Stimulated activated CD8-positive, alpha-beta memory T cell treated with anti-CD3 and anti-CD28 coated beads, Interleukin-7, amount 100 ng/mL, for 1 hour (primary cell): ENCODE measurements at places on chromosomes 4 and X.

- no peak for DNase-seq
Observed at GRCh38 chr4:113838460-113838859, 76.9 kb upstream of the CAMK2D start.

DNA sequence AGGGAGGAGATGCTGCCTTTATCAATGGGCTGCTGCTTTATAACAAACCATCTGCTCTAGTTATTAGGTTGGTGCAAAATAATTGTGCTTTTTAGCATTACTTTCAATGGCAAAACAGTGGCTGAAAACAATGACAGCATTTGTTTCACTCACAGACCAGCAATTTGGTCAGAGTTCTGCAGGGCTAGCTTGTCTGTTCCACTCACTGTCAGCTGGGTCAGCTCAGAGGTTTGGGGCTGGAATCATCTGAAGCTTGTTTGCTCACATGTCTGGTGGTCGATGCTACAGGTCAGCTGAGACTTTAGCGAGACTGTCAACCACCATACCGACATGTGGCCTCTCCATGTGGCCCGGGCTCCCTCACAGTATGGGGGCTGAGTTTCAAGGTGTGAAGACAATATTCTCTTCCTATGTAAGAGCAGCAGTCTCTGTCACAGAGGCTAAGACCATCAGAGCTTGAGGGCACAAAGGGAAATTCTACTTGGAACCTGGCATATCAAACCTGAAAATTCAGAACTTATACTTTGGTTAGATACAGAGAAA is 81.3 kb upstream of the LIMCH1 start:
- DNase-seq: no peak

DNA sequence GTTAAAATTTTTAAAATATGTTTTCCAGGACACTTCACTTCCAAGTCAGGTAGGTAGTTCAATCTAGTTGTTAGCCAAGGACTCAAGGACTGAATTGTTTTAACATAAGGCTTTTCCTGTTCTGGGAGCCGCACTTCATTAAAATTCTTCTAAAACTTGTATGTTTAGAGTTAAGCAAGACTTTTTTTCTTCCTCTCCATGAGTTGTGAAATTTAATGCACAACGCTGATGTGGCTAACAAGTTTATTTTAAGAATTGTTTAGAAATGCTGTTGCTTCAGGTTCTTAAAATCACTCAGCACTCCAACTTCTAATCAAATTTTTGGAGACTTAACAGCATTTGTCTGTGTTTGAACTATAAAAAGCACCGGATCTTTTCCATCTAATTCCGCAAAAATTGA is 49.7 kb downstream of the XIAP start:
- no peak for DNase-seq

DNA sequence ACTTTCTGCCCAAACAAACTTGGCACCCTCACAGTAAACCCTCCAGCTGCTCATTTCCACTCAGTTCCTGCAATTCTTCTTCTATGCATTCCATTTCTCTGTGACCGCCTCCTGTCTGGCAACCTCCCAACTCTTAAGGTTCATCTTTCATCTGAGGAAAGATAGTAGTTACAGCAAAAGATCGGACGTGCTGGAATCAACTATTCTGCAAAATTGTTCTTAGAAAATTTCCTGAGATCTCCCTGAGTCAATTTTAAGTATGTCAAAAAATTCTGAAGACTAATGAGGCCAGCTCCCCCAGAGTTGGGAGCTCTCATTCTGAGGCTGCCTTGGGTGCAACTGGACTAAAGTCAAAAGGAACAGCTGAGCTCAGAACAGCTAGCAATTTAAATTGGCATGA is 1026.0 kb downstream of the ADGRL3 start:
- DNase-seq: no peak

DNA sequence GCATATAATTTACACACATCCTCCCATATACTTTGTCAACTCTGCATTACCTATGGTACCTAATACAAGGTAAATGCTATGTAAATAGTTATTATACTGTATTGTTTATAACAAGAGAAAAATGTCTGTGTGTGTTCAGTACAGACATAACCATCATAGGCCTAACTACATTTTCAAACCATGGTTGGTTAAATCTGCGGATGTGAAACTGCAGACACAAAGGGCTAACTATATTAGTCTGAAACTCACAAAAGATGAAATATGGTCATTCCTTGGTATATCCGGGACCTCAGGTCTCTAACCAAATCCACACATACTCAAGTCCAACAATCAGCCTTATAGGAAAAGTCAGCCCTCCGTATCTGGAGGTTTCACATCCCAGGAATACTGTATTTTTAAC is 13.5 kb downstream of the MAPK10 start:
- DNase-seq: no peak

DNA sequence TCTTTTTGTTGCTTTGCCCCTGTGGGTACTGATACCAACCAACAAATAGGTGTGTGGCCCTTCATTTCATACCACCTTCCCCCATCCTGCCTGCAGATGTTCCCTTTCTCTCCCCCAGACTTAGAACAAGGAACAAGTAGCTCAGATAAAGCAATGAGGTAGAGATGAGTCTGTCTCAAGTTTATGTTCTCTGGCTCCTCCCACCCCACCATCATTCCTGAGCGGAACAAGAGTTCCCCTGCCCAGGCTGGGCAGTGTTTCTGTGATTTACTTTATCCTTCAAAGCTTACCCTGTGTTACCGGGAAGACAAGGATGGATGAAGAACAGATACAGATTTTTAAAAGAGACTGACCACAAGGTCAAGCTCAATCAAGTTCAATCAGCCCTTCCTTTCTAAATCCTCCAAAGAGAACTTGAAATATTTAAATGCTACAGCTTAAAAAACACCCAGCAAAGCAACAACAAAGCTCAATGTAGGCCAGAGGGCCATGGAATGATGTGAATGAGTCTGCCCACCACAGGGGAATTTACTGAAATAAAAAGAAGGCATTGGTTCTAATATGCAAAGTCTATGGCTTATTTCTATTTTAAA is 80.1 kb upstream of the UCP1 start:
- no peak for DNase-seq

DNA sequence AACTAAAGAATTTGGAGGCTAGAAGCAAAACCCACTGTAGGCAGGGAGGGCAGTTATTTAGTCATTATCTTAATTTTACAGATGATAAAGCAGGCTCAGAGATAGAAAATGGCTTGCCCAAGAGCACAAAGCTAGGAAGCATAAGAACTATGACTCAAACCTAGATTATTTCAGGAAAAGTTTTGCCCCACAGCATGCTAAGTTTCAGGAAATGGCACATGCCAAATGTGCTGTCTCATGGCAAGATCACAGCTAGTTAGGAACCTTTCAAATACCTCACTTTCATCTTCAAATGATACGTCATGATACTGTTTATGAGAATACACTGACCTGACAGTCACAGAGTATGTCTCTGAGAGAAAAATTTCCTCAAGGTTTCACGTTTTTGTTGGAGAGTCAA is 78.5 kb upstream of the SPANXC start:
- DNase-seq: no peak

- no peak for DNase-seq
Observed at GRCh38 chr4:163505374-163505773, 10.9 kb downstream of the TMA16 start.

DNA sequence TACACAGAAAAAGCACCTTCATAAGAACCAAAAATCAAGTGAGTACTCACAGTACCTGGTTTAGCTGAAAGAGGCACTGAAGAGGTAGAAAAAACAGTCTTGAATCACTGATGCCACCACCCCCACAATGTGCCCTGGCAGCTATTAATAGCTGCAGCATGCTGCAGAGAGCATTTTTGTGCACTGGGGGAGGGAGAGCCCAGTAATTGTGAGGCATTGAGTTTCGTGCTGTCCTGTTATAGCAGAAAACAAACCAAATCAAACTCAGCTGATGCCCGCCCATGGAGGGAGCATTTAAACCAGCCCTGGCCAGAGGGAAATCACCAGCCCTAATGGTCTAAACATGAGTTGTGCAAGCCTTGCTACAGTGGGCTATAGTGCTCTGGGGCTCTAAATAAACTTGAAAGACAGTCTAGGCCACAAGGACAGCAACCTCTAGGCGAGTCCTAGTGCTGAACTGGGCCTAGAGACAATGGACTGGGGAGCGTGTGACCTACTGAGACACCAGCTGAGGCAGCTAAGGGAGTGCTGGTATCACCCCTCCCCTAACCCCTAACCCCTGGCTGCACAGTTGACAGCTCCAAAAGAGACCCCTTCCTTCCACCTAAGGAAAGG is 106.3 kb upstream of the TMLHE start:
- no peak for DNase-seq

DNA sequence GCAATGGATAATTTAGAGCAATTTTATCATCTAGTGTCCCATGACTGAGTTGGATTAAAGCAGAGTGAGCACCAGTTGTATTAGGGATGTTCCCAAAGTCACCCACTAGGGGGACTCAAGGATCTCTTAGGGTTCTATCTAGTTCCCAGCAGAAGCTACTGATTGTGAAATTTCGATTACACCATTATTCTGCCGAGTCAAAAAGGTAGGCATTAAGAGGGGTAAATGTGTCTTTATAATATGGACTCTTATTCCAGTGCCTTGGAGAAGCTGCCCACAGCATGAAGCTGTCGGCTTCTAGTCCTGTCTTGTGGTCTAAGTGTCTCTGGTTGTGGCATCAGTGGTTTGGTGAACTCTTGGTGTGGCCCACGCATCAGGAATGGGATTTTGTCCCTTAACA is 53.3 kb downstream of the RGS12 start:
- DNase-seq: no peak

DNA sequence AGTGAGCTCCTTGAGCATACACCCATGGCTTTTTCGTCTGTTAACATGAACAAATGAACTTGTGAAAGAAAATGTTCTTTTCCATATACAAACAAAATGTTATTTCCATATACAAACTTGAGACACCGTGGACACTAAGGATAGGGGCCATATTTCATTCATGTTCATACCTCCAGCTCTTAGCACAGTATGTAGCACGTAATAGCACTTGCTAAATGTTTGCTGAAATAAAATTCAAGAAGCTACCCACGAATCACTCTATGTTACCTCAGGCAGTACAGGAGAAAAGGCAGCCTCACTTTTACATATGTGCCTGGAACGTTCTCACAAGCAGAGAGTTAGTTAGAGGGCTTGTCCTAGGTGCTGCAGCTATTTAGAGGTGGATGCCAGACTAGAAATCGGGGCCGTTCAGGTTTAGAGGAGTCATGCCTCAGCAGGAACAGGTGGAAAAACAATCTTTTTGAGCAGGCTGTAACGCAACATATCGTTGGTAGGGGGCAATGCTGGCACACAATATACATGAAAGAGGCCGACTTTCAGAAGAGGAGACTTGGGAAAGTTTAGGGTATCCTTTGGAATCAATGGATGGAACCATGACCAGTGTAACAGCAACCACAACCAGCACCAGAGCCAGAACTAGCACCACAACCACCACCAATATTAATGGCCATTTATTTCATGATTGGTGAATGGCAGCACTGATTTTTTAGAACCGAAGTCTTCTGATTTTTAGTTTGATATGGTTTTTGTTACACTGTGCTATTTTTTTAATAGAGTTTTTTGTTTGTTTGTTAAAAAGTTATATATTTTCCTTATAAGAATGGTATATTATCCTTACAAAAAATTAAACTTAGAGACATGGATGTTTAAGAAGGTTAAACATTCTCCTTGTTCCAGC is 14.8 kb upstream of the PAQR3 start:
- no peak for DNase-seq

- no peak for DNase-seq
Observed at GRCh38 chrX:38726612-38727011, 74.6 kb upstream of the MID1IP1 start.

DNA sequence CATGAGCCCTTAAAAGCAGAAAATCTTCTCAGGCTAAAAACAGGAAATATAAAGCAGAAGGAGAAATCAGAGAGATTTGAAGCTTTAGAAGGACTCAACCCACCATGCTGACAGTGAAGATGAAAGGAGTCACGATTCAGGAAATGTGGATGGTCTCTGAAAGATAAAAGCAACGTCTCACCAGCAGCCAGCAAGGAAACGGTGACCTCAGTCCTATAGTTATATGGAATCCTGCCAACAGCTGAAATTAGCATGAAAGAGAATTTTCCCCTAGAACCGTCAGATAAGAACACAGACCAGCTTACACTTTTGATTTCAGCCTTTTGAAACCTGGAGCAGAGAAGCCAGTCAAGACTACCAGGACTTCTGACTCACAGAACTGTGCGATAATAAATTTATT is 715.7 kb upstream of the HTR2C start:
- no peak for DNase-seq
